ENCODE measurements at places on chromosomes 11 and 22. TPM values are rescaled to one million over a fixed set of nuclear protein-coding genes. Genes with fewer than 3 reads are reported as not detected.

DNA sequence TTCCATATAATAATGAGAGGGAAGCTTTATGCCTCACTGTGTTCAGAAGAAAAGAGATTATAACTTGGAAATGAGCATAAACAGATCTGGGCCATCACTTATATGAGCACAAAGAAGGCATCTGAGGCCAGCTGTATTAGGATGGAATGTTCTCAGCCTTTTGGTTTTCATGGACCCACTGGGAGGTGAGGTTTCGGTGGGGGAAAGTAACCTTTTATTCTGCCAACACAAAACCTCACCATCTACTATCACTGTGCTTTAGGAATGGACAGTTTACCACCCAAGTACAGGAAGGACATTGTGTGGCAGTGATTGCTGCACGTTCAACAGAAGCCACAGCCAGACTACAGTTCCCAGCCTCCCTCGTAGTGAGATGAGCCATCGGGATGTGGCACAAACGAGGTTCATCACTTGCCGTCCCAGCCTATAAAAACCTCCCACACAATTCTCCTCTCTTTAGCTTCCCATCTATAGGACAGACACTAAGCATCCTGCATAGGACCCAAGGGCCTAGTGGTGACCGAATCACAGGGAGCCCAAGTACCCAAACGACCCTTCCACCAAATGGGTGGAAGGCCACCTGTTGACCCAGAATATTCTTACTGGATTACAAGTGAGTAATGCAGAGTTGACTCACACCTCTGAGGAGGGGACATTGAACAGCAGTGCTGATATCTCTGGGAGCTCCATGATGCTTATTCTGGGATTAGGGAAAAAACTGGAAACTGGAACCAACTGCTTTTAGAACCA is 121.5 kb upstream of the RAG2 start:
- ATAC-seq = no peak

The TPBGL gene
- total RNA-seq = 0.38 TPM

The ARFIP2 gene
- 75.0 TPM for total RNA-seq

The EHBP1L1 gene
- total RNA-seq = 11.5 TPM

The ANO9 gene
- 0.46 TPM for total RNA-seq

The FAT3 gene
- total RNA-seq = 130 TPM

DNA sequence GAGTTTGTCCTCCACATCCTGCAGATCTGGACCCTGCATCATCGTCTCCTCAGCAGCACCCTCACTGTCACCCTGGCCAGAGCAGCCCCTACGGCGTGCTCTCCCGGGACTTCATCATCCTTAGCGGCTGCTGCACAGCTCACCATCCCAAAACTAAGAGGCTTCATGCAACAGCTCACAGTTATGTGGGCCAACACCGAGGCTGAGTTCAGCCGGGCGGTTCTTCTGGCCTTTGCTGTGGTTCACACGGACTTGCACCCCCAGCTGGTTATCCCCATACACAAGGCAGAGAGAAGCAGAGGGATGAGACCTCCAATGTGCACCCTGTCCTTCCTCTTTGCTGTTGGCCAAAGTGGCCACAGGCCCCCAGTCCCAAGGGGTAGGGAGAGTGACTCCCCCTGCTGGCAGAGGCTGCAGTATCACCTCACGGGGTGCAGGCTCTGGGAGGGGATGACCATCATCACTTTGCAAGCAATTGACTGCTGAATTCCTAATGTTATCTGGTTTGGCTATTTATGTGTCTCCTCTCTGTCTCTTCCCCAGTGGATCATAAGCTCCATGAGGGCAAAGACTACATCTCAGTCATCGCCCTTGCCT is 276.8 kb downstream of the BRD1 start:
- no peak for ATAC-seq

- no peak for ATAC-seq
Measured at GRCh38 chr22:33088418-33088817, 30.2 kb upstream of the SYN3 start.

DNA sequence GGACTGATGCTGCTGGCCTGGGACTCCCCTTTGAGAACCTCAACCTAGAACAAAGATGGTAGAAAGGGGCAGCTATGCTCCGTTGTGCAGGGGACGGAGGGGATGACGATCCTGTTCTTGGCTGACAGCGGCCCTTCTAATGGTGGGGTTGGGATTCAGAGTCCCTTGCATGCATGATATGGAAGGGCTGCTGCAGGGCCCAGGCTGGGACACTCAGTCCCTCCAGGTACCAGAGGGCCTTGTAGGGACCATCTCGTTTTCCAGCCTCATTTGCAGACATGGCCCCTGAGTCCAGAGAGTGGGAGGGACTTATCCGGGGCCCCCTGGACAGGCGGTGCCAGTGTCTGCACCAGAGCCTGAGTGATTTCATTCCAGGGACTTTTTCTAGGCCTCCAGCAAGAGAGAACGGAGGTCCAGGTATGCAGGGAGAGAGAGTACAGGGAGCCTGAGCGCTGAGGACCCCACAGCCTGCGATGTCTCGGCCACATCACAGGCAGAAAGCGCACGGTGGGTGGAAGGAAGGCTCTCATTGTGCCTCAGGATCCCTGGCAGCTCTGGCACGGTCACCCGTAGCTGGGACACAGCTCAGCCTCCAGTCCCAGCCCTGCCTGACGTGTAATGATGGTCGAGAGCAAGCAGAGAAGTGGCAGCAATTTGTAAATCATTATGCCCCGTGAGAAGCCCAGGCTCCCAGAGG is 860.8 kb downstream of the TBC1D22A start:
- no peak for ATAC-seq

- ATAC-seq = no peak
Measured at GRCh38 chr11:10401696-10402392, 53.2 kb upstream of the AMPD3 start.

GRCh38 chr11:99422581-99423427 is 402.1 kb downstream of the CNTN5 start:
- ATAC-seq = no peak

DNA sequence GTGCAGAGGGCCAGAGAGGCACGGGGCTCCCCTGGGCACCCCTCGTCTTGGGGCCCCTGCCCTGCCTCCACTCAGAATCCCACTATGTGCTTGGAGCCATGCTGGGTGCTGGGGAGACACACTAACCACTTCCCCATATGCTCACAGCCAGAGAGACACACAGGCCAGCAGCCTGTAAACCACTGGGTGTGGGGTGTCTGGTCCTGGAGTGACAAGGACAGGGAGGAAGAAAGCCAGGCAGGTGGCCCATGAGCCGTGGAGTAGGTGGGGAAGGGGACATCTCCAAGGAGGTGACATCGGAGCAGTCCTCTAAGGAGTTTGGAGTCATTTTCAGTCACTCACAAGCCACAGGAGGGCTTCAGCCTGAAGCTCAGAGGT is 58.9 kb downstream of the CDKN1C start:
- ATAC-seq = peak; percentile 20
